ENCODE measurements at places on chromosomes 4 and X. TPM values are rescaled to one million over a fixed set of nuclear protein-coding genes. Genes with fewer than 3 reads are reported as not detected.

- no peak for DNase-seq
Measured at GRCh38 chr4:144208074-144208473, 67.6 kb upstream of the GYPA start.

DNA sequence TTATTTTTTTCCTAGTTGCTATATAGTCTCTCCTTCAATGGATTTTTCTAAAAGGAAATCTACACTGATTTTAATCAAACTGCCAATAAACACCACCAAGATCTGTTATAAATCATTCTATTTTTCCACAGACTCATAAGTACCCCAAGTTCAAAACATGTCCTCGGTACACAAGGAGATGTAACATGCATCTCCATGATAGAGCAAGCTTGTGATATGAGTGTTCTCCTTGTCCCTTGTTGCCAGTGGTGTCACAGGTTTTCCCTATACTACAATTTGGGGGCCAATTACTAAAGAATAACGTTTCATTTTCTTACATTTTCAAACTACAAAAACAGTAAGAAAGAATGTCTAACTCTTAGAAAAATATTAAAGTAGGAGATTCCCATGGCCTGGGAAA is 491 bp downstream of the ARHGEF6 start:
- DNase-seq, result no peak

GRCh38 chr4:118729287-118730286 is 44.4 kb downstream of the METTL14 start:
- no peak for DNase-seq

GRCh38 chr4:152531479-152531878 is 4.4 kb downstream of the FBXW7 start:
- no peak for DNase-seq

DNA sequence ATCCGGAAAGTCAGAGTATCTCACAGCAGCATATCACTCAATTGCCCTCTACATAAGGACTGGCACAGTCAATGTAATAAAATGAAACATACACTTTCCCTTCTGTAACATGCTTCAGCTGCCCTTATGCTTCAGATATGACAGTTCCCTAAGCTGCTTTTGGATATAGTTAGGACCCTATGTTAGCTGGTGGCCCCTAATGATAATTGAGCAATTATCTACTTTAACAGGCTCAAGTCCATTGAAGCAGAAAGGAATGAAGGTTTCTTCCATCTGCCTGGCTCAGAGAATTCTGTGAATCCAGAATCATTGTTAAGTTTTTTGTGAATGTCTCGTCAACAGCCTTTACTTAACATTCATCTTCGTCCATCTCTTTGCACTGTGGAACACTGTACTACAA is 951.2 kb upstream of the DIAPH2 start:
- DNase-seq, result no peak

ARMCX6 gene
- polyA plus RNA-seq, result 71.9 TPM

- no peak for DNase-seq
Measured at GRCh38 chr4:117545039-117545438, 459.7 kb upstream of the TRAM1L1 start.

GRCh38 chr4:107900508-107900907 is 30.8 kb upstream of the CYP2U1 start:
- DNase-seq, result no peak

FAM184B gene
- polyA plus RNA-seq, result 0.85 TPM

DNA sequence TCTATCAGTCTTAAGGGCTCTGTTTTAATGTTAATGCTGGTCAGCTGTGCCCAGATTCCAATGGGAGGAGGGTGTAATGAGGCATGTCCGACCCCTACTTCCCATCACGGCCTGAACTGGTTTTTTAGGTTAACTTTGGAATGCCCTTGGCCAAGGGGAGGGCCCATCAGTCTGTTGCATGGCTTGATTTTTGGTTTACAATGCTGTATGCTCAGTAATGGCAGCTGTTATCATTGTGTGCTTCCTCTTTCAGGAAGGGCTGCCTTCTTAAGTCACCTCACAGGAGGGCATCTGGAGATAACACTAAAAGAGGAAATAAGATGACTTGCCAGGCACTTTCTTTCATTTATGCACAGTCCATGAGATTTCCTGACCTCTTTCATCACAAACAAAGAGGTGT is 36.3 kb downstream of the ATXN3L start:
- DNase-seq, result no peak

PTPN13 gene
- polyA plus RNA-seq, result 167 TPM

DNA sequence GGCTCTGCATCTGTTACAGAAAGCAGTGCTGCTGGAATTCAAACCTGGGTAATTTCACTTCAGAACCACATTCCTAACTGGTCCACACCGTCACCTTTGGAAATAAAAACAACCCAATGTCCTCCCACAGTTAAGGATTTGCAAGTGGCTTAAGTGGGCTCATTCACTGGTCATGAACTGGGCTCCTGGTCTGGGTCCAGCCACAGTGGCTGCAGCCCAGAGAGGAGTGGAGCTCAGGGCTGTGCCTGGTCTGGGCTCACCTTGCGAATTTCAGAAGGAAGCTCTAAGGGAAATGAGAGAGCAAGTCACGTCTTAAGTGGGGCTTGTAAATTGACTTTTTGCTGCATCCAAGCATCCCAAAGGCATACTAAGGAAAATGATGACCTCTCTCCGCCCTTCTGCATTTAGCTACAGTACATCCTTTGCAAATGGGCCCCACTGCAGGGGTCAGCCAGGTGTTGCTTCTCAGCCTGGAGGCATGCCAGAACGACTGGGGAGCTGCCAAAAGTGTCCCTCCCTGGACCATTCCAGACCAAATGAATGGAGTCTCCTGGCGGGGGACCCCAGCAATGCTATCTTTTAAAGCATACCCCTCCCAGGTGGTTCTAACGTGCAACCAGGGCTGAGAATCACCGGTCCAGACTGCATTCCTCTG is 25.6 kb upstream of the CRMP1 start:
- no peak for DNase-seq

GRCh38 chr4:19494961-19495360 is 756.7 kb upstream of the SLIT2 start:
- DNase-seq, result no peak

GRCh38 chr4:61336488-61336887 is 136.4 kb downstream of the ADGRL3 start:
- no peak for DNase-seq

DNA sequence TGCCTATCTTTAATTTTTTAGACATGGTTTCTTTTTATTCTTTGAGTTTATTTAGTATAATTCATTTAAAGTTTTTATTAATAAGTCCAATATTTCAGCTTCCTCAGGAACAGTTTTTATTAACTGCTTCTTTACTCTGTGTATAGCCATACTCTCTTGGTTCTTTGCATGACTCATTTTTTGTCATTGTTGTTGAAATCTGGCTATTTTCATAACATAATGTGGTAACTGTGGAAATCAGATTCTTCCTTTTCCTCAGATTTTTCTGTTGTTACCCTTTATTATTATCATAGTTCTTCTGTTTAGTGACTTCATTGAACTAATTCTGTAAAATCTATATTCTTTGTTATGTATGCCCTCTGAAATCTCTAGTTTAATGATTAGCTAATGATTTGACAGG is 124.9 kb upstream of the CYSLTR1 start:
- no peak for DNase-seq

DNA sequence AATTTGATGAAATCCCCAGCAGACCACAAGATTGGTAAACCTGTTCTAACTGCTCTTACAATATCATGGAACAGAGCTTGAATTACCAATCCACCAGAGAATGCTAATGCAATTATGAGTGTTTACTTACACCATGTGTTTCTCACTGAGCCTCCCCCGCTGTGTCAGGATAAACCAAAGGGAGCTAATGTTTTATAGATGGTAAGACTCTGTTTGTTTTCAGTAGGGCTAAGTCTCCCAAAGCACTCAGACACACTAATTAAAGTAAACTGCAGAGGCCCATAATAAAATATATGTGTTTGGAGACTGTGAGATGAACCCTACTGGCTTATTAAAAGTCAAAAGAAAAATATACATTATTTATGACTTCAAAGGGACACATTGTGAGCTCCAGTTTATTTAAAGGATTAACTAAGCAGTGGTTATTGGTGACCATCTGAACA is 261.7 kb upstream of the FAM241A start:
- DNase-seq, result peak; percentile 24

DNA sequence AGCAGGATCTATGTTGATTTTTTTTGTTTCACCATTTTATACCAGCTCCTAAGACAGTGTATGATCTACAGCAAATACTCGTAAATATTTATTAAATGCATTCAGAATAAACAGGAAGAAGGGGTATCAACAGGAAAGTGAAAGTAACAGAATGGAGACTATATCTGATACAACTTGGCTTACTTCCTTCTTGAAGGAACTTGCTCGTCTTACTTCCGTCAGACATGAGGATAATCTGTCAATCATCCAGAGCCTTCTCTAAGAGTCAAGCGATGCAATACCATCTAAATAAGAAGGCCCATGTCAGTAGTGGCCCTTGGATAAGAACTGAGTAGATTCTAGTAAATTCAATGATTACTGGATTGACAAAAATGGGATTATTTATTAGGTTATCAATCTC is 84.2 kb downstream of the CAMK2D start:
- no peak for DNase-seq

- DNase-seq, result no peak
Measured at GRCh38 chr4:100823066-100823992, 305.5 kb upstream of the EMCN start.

GRCh38 chr4:168884251-168885124 is 125.6 kb downstream of the CBR4 start:
- no peak for DNase-seq

GPAT3 gene
- polyA plus RNA-seq, result 14.5 TPM

DNA sequence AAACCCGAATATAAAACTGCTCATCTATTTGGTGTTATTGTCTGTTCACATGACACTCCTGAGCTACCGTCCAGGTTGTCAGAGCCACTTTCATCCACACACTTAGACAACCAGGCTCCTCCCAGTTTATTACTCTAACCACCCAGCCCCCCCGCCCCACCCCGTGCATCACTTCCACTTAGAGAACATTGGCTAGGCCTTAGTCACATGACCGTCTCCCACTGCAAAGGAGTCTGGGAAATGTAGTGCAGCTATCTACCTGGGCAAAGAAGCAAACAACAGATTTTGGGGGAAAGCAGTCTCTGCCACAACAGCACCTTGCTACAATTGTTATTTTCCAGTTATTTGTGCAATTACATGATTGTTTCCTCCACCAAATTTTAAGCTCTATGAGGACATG is 57.6 kb upstream of the RBPJ start:
- no peak for DNase-seq

GRCh38 chrX:136310411-136310810 is 9.6 kb downstream of the ADGRG4 start:
- no peak for DNase-seq

DNA sequence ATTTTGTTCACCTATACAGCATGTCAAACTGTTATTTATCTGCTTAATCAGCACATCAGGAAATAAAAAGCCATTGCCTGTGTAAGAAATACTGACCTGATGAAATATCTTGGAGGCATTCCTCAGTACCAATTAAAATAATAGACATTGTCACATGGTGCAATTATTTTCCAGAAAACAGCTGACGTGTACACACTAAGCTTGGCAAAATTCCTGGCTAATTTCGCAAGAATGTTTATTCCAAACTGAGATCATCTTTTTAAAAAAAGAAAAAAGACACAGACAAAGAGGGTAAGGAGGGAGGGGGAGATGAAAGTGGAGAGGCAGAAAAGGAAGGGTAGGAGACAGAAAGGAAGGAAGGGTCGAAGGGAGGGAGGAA is 61.9 kb upstream of the NFKB1 start:
- peak; percentile 42 for DNase-seq

GRCh38 chrX:10769195-10769594 is 148.8 kb upstream of the MID1 start:
- peak; percentile 34 for DNase-seq

DNA sequence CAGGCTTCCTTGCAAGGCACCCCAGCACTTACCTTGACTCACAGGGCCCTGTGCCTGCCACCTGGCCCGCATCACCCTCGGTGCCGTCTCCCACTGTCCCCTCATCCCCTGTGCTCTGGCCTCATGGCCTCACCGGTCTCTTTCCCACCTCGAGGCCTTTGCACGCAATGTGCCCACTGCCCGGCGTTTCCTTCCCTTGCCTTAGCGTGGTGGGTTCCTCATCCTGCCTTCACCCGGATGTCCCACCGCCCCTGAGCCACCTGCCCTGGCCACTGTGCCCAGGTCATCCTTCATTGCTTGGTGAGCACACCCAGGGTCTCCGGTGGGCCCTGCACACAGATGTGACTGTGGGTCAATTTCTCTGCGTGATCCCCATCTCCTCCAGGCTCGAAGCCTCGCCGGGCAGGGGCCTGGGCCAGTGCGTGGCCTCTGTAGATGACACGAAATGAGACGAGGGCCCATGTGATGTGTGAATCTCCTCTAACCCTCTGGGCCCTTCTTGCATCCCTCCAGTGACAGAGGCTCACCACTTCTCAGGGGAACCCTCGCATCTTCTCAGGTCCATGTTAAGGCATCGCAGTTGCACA is 4.6 kb downstream of the HTRA3 start:
- DNase-seq, result no peak

CRMP1 gene
- polyA plus RNA-seq, result 69.3 TPM

SPANXN4 gene
- not detected for polyA plus RNA-seq

PROM1 gene
- 44.6 TPM for polyA plus RNA-seq

CXCL10 gene
- polyA plus RNA-seq, result 0.93 TPM

DNA sequence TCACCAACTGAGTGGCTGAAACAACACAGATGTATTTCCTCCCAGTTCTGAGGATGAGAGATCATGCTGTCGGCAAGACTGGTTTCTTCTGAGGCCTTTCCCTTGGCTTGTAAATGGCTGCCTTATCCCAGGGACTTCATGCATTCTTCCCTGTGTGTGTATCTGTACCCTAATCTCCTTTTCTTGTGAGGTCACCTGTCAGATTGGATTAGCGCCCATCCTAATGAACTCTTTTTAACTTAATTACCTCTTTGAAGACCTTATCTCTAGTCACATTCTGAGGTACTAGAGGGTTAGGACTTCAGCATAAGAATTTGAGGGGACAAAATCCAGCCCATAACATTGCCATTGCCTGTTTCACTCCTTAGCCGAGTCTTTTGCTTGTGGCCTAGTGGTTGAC is 59.5 kb upstream of the TMEM150C start:
- DNase-seq, result no peak

DNA sequence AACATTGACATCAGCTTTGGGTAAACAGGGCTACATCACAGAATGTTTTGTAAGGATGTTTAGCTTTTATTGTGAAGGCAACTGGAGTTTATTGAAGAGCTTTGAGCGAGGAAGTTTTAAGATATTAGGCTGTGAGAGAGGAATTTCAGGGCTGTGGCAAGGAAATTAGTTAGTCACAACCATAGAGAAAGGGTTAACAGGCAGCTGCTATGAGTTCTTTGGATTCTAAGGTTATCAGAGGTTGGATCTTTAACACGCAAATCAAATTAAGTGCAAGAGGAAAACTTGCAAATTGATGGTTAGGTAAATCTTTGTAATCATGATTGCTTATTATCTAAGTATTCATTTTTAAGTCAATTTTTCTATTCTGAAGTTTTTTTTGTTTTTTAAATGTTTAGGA is 156.0 kb downstream of the UGT8 start:
- DNase-seq, result no peak

PPP4R3C gene
- not detected for polyA plus RNA-seq

- DNase-seq, result peak; percentile 8
Measured at GRCh38 chrX:115679460-115679859, 118.5 kb downstream of the PLS3 start.

Data from left kidney (tissue), 8 donors.